ENCODE measurements at places on chromosomes 16 and 17.

DNA sequence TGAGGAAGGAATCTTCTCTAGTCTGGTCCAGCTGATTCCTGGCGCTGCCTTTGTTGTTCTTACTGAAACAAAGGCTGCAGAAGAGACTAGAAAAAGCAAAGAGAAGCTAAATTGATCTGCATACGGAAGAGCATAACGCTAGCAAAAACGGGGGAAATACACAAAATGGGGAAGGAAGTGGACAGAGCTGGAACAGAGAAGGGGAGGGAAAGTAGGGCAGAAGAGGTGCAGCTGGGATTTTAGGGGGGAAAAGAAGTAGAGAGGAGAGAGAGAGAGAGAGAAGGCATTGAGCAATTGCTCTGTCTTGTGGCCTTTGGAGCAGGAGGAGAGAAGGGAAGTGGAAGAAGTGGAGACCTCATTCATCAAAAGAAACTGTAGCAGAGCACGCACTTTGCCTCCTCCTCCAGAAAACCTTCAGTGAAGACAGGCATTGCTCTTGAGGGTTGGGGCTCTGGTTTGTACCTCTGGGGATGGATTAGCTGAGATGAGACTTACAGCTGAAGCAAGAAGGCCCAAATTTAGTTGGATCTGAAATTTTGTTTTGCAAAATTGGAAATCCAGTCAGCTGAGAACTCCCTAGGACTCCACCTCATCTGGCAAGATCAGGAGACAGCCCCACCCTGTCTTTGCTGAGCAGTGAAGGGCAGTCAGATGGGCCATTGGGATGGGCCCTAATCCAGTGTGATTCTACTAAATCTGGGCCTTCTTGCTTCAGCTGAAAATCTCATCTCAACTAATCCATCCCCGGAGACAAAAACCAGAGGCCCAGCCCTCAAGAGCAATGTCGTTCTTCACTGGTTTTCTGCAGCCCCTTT is 55.8 kb downstream of the CDRT4 start:
- no peaks in the 10 kb centered on the region for H3K27me3 ChIP-seq
- H3K36me3 ChIP-seq: no peaks in the 10 kb centered on the region
- peak overlapping the region; percentile 32 for H3K27ac ChIP-seq
- peaks cover 10% of the 10 kb centered on the region for H3K4me1 ChIP-seq

- no peak overlapping the region for H3K27ac ChIP-seq
- no peaks in the 10 kb centered on the region for H3K27me3 ChIP-seq
- H3K36me3 ChIP-seq: no peaks in the 10 kb centered on the region
- H3K4me3 ChIP-seq: no peak overlapping the region
These were observed 13.9 kb upstream of the GINS3 start for GRCh38 chr16:58378401-58378800.

DNA sequence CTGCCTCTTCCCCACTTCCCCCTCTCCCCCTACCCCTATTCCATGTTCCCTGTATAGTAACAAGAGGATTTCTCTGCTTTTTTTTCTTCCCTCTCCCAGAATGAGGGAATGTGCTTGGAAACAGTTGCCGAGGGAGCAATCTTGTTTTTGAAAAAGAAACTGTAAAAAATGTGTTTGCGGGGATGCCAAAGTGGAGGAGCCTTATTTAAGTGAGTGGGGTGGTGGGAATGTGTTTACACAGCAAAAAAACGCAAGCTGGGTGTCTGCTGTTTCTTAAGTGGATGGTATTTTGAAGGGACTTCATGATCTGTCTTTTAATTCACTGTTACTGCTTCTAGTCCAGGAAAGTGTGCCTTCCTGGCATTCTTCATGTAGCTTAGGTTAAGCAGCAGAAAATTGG is 254.4 kb downstream of the SHISA9 start:
- no peak for DNase-seq
- no peaks in the 10 kb centered on the region for H3K27me3 ChIP-seq
- no peaks in the 10 kb centered on the region for H3K4me1 ChIP-seq
- H3K4me3 ChIP-seq: no peak overlapping the region

DNA sequence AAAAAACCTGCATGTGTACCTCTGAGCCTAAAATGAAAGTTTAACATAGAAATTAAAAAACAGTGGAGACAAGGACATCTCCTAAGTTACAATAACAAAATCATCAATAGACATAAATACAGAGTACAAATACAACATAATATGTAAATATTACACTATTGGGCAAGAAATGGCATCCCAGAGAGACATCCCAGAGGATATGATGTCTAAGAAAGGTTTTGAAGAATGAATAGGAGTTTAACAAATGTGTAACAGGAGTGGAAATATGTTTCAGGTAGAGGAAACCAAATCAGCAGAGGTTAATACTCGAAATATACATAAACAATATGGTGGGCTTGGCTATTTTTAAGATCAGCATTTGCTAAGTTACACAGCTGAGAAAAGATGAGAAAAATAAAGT is 447.7 kb upstream of the MAF start:
- no peak overlapping the region for H3K4me3 ChIP-seq
- H3K36me3 ChIP-seq: no peaks in the 10 kb centered on the region
- no peaks in the 10 kb centered on the region for H3K27me3 ChIP-seq
- no peak for DNase-seq
- no peaks in the 10 kb centered on the region for H3K4me1 ChIP-seq

DNA sequence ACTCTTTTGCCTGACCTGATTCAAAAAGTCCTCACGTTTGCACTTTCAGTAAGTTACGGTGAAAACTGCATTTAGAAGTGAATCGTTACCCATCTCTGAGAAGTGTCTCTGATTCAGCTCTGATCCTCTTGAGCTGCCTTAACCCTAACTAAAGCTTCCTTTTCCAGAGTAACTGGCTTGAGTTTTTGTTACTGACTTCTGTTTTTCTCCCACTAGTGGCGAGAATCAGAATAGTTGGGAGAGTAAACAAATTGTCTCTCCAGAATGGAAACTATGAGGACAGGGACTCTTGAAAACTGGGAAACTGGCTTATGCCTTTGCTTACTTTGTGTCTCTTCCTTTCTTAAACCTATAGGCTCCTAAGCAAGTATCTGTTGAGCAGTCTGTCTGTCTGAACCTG is 31.3 kb upstream of the KPNB1 start:
- peaks cover 41% of the 10 kb centered on the region for H3K36me3 ChIP-seq
- no peak for DNase-seq
- peaks cover 26% of the 10 kb centered on the region for H3K4me1 ChIP-seq
- H3K4me3 ChIP-seq: no peak overlapping the region
- H3K27ac ChIP-seq: peak overlapping the region; percentile 72

Measured in ascending aorta (tissue), 2 donors.